CD4-positive, alpha-beta T cell treated with Interleukin-15 for 4 hours (primary cell): ENCODE measurements at places on chromosomes 13 and 19.

DNA sequence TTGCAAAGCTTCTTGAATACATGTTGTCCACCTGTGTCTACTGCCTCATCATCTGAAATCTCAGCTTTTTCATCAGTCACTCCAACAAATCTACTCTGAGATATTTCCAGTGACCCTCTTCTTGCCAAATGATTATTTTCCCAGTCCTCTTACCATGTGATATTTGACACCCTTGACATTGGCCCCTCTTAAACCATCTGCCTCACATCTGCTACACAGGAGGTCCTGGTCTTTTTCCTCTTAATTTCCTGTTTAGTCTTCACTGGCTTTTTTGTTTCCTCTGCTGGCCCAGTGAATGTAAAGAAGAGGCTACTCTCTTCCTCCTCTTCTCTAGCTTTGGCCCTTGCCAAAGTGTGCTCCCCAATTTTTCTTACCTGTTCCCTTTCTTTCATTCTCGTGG, 218.7 kb downstream of the DNAJC15 start:
- no peak for DNase-seq

- peak; percentile 51 for DNase-seq
Observed at GRCh38 chr13:91347996-91348905, 764 bp downstream of the MIR17HG start.

DNA sequence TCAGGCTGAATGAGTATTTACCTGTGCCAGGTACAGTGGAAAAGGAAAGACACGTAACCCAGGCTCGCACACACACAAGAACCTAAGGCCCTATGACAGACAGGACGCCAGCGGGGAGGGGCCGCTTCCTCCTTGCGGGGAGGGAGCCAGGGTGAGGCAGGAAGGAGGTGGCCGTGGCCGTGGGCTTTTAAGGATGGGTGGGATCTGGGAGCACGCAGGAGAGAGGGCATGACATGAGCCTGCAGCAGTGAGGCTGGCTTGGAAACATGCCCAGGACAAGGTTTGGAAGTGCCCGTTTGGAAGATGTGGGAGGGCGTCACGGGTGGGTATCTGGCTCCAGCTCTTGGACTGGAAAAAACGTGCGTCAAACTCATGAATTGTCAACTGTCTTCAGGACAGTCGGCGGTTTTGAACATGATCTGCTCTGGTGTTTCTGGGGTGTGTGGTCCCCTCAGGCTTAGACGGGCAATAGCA, 20.1 kb downstream of the SH3GL1 start:
- DNase-seq = peak; percentile 59

- peak; percentile 47 for DNase-seq
Observed at GRCh38 chr13:99220199-99220935, 19.7 kb downstream of the UBAC2 start.

GRCh38 chr13:94664889-94665288, 47.5 kb downstream of the SOX21 start:
- DNase-seq = no peak

DNA sequence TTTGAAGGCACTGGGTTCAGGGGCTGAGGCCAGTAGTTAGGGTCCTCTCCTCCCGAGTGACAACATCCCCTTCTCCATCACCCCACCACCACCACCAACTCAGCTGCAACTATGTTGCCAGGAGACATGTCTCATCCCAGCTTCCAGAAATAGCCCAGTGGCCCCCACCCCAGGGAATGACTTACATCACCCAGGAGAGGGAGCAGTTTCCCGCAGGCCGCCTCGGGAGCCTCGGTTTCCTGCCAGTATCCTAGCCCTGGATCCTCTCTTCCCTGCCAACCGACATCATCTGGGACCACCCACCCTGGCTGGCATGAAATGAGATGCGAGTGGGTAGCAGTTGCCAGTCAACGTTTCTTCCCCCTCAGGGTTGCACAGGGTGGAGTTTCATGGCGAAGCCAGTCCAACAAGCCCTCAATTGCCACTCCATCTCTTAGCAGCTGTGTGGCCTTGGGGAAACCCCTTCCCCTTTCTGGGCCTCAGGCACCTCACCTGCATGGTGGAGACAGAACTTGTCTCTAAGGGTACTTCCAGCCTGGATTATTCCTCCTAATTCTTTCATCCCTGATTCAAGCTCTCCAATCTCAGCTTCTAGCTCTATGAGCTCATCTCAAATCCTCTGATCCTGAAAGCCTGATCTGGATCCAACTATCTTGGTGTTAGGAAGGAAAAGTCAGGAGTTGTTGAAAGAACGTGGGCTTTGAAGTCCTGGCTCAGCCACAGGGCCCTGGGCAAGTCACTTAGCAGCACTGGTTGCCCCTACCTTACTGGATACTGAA, 3.9 kb upstream of the GSK3A start:
- DNase-seq = no peak

GRCh38 chr13:42337808-42338600, 66.1 kb downstream of the AKAP11 start:
- no peak for DNase-seq

DNA sequence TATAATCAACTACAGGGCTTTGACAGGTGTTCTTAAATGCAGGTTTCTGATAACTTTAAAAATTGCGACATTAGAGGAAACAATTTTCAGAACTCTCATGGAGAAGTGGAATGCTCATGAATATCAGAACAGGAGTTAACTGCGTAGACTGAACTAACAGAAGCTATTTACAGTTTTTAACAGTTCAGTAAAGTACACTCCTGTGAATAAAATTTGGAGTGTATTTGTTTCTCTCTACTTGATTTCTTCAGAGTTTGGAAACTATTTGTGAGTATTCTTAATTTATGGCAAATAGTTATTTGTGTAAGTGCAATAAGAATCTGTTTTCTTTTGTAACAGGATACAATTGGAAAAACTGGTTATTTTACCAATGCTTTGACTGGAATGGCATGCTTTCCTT, 114.4 kb downstream of the TNFRSF19 start:
- DNase-seq = no peak

GRCh38 chr19:17902701-17903100, 30.1 kb upstream of the CCDC124 start:
- DNase-seq = no peak

DNA sequence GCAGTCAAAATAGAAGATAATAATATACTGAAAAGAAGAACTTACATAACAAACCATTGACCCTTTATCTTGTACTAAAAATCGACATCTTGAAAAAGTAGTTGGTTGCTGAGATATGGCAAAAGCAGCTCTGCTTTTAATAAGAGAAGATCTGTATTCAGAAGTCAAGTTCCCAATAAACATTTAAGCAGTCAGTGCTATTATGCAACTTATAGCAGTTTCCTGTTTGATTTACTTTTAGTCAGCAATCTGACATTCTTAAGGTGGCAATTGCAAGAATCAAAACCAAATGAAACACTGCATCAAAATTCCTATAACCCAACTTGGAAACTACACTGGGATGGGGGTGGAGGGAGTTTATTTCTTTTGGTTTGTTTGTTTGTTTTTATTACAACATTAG, 165.5 kb downstream of the TBC1D4 start:
- DNase-seq = no peak

GRCh38 chr19:40533508-40533907, 43.2 kb upstream of the SHKBP1 start:
- DNase-seq = no peak

- peak; percentile 60 for DNase-seq
Observed at GRCh38 chr19:10553943-10554381, 10.3 kb downstream of the ATG4D start.
